ENCODE measurements at places on chromosomes 5 and 9.
A peak's percentile ranks its signal among the peaks of the same experiment; 100 is the strongest.

DNA sequence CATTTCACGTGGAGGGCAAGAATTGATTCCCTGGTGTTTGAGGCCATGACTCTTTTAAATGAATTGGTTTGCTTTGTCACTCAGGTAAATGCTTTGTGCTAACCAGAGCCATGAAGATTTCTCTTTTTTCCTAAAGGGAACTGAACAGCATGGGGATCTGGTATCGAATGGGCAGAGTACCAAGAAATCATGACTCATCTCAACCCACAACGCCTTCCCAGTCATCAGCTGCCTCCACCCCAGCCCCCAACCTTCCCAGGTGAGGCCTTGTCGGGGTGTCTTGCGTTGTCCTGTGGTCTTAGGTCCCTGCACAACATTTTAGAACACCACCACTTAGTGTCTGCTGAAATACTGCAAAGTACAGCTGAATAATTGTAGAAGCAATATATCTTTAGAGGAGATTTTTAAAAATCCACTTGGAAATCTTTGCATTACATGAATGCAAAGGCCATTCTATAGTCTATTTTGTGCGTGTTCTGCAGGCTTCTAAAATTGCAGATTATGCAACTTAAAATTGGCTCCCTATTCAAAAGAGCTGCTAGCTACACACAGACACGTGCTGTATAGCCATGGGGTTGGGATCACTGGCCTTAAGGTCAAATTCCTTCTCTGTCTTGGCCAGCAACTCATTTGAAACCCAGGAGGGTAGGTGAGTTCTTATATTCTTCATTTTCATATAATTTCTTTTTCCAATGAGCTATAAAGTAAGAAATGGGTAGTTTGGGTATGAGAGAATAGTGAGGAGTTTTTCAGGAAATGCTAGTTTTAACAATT lies 69.0 kb downstream of the MVB12B start:
- DNase-seq, result peak; percentile 45

GRCh38 chr5:1067141-1068121 lies 44.4 kb downstream of the SLC12A7 start:
- no peak for DNase-seq

- no peak for DNase-seq
Observed at GRCh38 chr5:139985290-139985689, 57.8 kb downstream of the NRG2 start.

DNA sequence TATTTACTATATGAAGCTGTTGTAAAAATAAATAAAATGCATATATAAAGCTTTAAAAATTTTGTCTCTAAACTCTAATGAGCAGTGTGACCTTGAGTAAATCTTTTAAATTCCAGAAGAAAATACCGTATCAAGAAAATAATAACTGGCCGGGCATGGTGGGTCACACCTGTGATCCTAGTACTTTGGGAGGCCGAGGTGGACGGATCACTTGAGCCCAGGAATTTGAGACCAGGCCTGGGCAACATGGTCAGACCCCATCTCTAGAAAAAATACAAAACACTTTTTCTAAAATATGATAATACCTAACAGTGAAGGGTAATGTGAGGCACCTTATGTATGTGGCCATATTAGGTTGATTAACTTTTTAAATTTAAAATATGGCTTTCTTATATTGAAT lies 8.5 kb downstream of the CPEB4 start:
- DNase-seq, result no peak

DNA sequence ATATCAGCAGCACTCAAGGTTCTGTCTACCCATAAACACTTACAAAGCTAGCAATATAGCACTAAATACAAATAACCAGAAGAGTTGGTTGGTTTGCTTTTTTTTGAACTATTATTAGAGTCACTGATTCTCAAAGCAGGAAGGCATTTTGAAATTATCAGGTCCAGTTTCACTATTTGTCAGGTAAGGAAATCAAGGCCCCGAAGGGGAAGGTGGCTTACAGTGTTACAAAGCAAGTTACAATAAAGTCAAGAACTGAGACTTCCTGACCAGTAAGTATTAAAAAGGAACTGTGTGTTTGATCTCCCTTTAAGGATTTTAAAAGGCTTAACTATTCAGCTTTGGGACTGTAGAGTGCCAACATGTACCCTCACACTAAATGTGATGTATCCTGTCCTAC lies 10.8 kb downstream of the C5orf15 start:
- DNase-seq, result no peak
